ENCODE measurements at places on chromosomes 3 and 15.
A peak's percentile ranks its signal among the peaks of the same experiment; 100 is the strongest.

GRCh38 chr3:179088306-179088705, 16.7 kb upstream of the ZMAT3 start:
- peaks cover 14% of the 10 kb centered on the region for H3K4me1 ChIP-seq
- H3K27me3 ChIP-seq, result peaks cover 3% of the 10 kb centered on the region
- no peaks in the 10 kb centered on the region for H3K36me3 ChIP-seq
- no peak overlapping the region for H3K4me3 ChIP-seq
- DNase-seq, result peak; percentile 55
- no peak overlapping the region for H3K27ac ChIP-seq

DNA sequence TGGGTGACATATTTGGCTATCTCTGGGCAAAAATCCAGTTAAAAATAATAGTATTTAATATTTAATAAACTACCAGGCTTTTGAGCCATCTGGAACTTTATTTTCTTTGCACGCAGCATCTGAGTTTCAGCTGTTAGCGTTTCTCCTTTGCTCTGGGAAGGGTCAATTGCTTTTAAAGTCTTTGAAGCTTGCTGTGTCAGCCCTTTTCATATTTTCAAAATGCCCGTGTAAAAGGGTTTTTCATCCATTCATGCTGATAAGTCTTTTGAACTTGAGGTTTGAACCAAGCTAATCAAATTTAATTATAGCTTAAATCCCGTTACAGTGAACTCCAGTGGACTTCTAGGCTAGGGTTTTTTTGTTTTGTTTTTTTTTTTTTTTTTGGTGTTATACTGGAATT, 79.1 kb downstream of the SLC25A26 start:
- DNase-seq, result no peak
- H3K4me3 ChIP-seq, result no peak overlapping the region
- no peak overlapping the region for H3K27ac ChIP-seq
- peaks cover 16% of the 10 kb centered on the region for H3K36me3 ChIP-seq
- H3K4me1 ChIP-seq, result peaks cover 46% of the 10 kb centered on the region

GRCh38 chr3:194443901-194444300, 42.9 kb downstream of the ATP13A3 start:
- H3K4me3 ChIP-seq, result no peak overlapping the region
- no peaks in the 10 kb centered on the region for H3K27me3 ChIP-seq
- H3K4me1 ChIP-seq, result peaks cover 5% of the 10 kb centered on the region
- DNase-seq, result no peak

DNA sequence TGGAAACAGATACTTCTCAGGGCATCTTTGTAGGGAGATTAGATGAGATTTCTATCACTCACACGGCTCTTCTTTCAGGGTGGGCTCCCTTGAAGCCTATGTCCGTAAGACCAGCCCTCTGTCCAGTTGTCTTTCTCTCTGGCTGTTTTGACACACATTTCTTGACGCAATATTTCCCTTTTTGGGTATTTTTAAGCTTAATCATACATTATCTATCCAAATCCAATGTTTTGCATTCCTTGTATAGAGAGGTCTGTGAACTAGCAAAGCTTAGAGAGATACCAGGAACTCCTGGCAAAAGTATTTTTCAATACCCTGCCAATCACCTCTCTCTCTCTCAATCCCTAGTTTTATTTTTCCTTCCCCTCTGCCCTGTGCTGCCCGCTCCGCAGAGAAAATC, 79.3 kb downstream of the EOMES start:
- no peaks in the 10 kb centered on the region for H3K36me3 ChIP-seq
- H3K4me1 ChIP-seq, result peaks cover 6% of the 10 kb centered on the region
- no peak overlapping the region for H3K27ac ChIP-seq
- H3K27me3 ChIP-seq, result peaks cover 11% of the 10 kb centered on the region
- no peak for DNase-seq

- DNase-seq, result peak; percentile 62
- H3K4me3 ChIP-seq, result no peak overlapping the region
- H3K36me3 ChIP-seq, result no peaks in the 10 kb centered on the region
Measured at GRCh38 chr3:126081618-126082361, 2.1 kb downstream of the SLC41A3 start.

DNA sequence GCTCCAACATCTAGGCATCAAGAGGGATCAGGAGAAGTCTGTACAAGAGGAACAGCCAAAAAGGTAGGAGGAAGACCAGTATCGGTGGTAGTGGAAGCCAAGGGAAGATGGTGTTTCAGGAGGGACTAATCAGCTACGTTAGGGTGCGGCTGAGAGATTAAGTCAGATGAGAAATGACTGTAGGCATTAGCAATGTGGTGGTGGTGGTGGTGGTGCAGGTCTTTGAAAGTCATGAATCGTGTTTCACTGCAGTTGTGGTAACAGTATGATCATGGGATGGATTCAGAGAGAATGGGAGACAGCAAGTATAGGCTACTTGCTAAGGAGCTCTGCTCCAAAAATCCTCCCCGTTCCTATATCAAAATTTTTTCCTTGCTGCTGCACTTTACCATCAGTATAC, 35.5 kb downstream of the ASTE1 start:
- DNase-seq, result no peak
- H3K4me3 ChIP-seq, result no peak overlapping the region
- H3K27ac ChIP-seq, result no peak overlapping the region
- no peaks in the 10 kb centered on the region for H3K27me3 ChIP-seq

DNA sequence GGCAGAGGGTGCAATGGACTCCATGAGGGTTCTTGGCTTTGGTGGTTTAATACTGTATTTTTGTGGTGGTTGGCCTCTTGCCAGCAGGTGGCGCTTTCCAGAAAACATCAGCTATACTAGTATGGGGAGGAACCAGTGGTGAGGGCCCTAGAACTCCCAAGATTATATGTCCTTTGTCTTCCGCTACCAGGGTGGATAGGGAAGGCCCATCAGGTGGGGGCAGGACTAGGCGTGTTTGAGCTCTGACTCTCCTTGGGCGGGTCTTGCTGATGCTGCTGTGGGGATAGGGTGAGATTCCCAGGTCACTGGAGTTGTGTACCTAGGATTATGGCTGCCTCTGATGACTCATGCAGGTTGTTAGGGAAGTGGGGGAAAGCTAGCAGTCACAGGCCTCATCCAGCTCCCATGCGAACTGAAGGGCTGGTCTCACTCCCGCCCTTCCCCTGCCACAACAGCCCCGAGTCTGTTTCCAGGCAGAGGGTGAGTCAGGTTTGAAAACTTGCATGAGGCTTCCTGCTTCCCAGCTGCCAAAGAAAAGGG, 357.7 kb downstream of the OTOL1 start:
- H3K27ac ChIP-seq, result no peak overlapping the region
- H3K27me3 ChIP-seq, result no peaks in the 10 kb centered on the region
- peak; percentile 64 for DNase-seq
- H3K4me3 ChIP-seq, result no peak overlapping the region
- no peaks in the 10 kb centered on the region for H3K36me3 ChIP-seq
- H3K4me1 ChIP-seq, result no peaks in the 10 kb centered on the region

DNA sequence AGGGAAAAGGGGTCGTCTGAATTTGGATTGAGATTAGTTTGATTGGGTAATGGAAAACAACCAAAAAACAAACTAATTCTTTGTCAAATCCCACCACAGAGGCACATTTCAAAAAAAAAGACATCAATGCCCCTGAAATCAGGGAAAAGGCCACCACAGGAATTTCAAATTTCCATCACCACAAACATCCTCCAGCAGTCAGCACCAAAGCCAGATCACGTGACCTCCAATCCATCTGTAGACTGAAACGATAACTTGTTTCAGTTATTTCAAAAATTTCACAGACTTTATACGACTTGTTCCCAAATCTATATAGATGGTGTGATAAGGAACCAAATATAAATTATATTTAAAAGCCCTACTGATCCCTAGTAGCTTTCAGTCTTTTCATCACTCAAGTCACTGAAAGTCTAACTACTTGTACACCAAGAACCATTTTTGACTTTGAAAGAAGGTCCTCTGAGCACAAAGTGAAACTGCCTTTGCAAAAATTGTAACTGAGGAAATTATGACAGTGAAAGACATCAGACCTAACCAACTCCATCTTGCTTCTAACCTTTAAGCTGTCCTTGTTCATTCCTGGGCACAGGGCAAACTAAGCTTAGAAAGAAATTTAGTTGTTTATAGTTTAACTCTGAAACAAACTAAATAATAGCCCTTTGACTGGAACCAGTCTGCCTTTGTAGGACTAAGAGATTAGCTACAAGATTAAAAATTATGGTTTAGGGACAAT, 48.1 kb upstream of the PLCL2 start:
- no peaks in the 10 kb centered on the region for H3K36me3 ChIP-seq
- DNase-seq, result no peak
- no peak overlapping the region for H3K4me3 ChIP-seq

GRCh38 chr15:57134851-57135250, 216.4 kb downstream of the TCF12 start:
- H3K4me3 ChIP-seq, result no peak overlapping the region
- H3K27ac ChIP-seq, result no peak overlapping the region
- H3K36me3 ChIP-seq, result peaks cover 9% of the 10 kb centered on the region
- DNase-seq, result no peak
- H3K4me1 ChIP-seq, result peaks cover 30% of the 10 kb centered on the region

DNA sequence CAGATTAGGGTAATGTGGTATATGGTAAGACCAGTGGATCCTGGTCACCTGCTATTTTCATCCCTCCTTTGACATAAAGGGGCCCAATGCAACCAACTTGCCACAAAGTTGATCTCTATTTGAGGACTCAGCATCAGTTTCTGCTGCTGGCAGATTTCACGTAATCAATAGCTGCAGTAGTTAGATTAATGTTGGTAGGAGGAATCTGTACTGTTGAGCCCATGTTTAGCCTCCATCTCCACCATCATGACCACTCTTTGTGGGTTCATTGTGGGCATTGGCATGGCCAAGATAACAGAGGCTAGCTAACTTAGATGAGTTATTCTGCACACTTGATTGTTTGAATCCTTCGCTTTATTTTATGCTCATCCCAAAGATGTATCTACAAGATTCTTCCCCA, 29.9 kb downstream of the CGGBP1 start:
- H3K4me3 ChIP-seq, result no peak overlapping the region
- DNase-seq, result no peak
- H3K36me3 ChIP-seq, result no peaks in the 10 kb centered on the region
- H3K4me1 ChIP-seq, result peaks cover 25% of the 10 kb centered on the region
- no peak overlapping the region for H3K27ac ChIP-seq

DNA sequence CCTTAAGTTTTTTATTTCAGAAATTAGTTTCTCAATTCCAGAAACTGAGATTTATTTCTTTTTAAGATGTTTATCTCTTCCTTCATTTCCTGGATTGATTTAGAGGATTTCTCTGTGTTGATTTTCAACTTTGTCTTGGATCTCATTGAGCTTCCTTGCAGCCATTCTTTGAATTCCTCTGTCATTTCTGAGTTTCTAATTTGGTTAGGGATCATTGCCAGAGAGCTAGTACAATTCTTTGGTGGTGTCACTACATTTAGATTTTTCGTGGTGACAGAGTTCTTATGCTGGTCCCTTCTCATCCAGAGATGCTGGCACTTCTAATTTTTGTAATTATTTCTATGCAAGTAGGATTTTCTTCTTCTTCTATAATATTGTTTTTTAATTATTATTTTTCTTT, 691.1 kb upstream of the NAALADL2 start:
- no peaks in the 10 kb centered on the region for H3K36me3 ChIP-seq
- H3K4me3 ChIP-seq, result no peak overlapping the region
- DNase-seq, result no peak
- H3K27me3 ChIP-seq, result no peaks in the 10 kb centered on the region
- H3K27ac ChIP-seq, result no peak overlapping the region

GRCh38 chr3:98343647-98344507, 9.8 kb upstream of the OR5K4 start:
- no peak overlapping the region for H3K4me3 ChIP-seq
- H3K4me1 ChIP-seq, result peaks cover 7% of the 10 kb centered on the region
- peaks cover 58% of the 10 kb centered on the region for H3K27me3 ChIP-seq

- DNase-seq, result no peak
- no peaks in the 10 kb centered on the region for H3K4me1 ChIP-seq
- H3K36me3 ChIP-seq, result no peaks in the 10 kb centered on the region
- no peak overlapping the region for H3K27ac ChIP-seq
- no peak overlapping the region for H3K4me3 ChIP-seq
Measured at GRCh38 chr15:48498828-48499227, 146.7 kb downstream of the FBN1 start.

DNA sequence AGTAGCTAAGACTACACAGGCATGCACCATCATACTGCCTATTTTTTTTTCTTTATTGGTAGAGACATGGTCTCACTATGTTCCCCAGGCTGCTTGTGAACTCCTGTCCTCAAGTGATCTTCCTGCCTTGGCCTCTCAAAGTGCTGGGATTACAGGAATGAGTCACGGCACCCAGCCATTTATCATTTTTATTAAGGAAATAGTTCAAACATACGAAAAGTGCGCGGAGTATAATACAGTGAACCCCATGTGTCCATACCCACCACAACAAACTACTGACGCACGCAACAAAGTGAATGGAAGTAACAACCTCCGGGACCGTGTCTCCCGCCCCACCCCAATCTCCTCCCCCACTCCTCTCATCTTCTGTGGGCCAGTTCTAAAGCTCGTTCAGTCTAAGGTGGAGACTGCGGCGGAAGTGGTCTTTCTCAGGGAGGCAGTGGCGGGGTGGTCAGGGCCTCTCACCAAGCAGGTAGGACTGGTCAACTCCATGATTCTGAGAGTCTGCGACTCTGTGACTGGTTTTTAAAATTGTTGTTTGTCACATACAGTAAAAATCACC, 42.1 kb downstream of the DNAJB8 start:
- no peak overlapping the region for H3K4me3 ChIP-seq
- DNase-seq, result no peak
- peaks cover 4% of the 10 kb centered on the region for H3K27me3 ChIP-seq
- no peaks in the 10 kb centered on the region for H3K36me3 ChIP-seq

- no peak overlapping the region for H3K27ac ChIP-seq
- no peak overlapping the region for H3K4me3 ChIP-seq
- H3K27me3 ChIP-seq, result no peaks in the 10 kb centered on the region
- no peaks in the 10 kb centered on the region for H3K4me1 ChIP-seq
Measured at GRCh38 chr3:79767194-79767904, 449 bp downstream of the ROBO1 start.

GRCh38 chr3:52827441-52827840, 3.0 kb downstream of the ITIH4 start:
- no peak overlapping the region for H3K4me3 ChIP-seq
- no peak overlapping the region for H3K27ac ChIP-seq
- H3K27me3 ChIP-seq, result no peaks in the 10 kb centered on the region
- DNase-seq, result no peak
- peaks cover 5% of the 10 kb centered on the region for H3K4me1 ChIP-seq

- DNase-seq, result peak; percentile 74
- peaks cover 18% of the 10 kb centered on the region for H3K36me3 ChIP-seq
- no peaks in the 10 kb centered on the region for H3K27me3 ChIP-seq
- H3K4me1 ChIP-seq, result peaks cover 42% of the 10 kb centered on the region
- peak overlapping the region; percentile 34 for H3K4me3 ChIP-seq
- H3K27ac ChIP-seq, result peak overlapping the region; percentile 84
Measured at GRCh38 chr3:182967218-182968204, 12.8 kb downstream of the DCUN1D1 start.
